ENCODE measurements at places on chromosomes 12 and 14.
A peak's percentile ranks its signal among the peaks of the same experiment; 100 is the strongest.

GRCh38 chr12:103855036-103855712 lies 14.1 kb upstream of the NT5DC3 start:
- DNase-seq: no peak

- DNase-seq: peak; percentile 28
Measured at GRCh38 chr14:101008631-101009336, 105.3 kb upstream of the RTL1 start.

GRCh38 chr12:38745601-38746000 lies 159.8 kb downstream of the CPNE8 start:
- DNase-seq: no peak

DNA sequence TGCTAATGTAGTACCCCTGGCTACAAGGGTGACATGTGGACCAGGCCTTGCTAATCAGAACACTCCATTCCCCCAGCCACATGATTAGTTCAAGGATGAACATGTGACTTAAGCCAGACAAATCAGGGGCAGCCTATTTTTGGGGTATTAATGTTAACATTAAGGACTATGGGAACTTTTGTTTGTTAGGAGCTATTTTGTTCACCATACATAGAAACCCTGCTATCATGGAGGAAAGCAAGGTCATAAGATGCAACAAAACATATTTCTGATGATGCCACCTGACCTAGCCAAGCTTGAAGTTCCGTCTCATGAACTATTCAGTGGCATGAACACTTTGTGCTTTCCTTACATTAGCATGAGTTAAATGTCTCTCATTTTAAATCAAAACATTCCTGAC lies 90.8 kb upstream of the PELI2 start:
- DNase-seq: no peak

DNA sequence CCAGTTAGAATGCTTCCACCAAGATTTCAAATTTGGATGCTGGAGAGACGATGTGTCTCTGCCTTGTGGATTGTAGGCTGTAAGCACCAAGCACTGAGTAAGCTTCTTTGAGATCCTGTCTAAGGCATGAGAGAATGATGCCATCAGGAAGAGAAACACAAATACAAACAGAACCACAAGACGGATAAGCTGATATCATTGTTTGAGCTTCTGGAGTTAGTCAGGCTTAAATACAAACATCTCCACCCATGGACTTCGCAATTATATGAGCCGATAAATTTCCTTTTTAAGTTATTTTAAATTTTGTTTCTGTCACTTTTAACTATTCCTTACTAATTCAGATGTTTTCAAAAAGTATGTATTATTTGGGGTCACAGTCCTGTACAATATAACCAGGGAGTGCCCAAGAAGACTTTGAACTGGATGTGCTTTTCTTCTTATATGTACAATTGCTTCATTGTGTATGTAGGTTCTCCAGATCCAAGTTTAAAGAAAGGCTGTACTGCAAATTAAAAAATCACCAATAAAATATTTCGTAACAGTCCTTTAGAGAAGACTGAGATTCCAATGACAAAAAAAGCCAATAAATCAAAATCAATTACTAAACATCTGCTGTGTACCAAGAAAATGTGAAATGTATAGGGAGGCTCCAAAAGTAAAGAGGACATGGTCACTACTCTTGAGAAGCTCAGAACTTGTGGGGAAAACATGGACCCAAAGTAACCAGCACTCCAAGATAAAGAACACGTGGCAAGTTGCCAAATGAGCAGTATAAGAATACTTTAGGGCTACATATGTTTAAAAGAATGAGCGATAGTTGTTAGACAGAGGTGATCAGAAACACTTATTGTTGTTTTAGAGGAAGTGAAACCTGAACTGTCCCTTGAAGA lies 274.1 kb downstream of the ADAMTS20 start:
- DNase-seq: no peak

GRCh38 chr14:61628016-61628725 lies 67.1 kb upstream of the HIF1A start:
- no peak for DNase-seq

DNA sequence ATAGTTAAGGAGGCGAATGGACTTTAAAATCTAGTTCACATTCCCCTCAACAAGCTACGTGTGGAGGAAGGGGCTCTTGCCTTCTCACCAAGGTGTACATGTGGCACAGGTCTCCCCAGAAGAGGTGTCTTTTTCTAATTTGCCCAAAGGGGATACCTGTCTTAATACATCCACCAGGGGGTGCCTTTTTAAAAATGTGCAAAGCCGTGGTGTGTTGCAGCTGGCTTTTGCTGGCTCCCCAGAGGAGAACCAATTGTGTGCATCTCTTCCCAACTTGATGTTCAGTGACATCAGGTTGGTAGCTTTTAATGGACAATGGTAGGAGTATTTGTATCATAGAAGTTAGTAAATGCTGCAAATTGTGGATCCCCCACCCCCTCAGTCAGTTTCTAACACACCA lies 33.8 kb downstream of the CREBL2 start:
- DNase-seq: no peak

Data from sciatic nerve (tissue), 2 donors.